ENCODE measurements at places on chromosomes 6 and 20.
A peak's percentile ranks its signal among the peaks of the same experiment; 100 is the strongest.

DNA sequence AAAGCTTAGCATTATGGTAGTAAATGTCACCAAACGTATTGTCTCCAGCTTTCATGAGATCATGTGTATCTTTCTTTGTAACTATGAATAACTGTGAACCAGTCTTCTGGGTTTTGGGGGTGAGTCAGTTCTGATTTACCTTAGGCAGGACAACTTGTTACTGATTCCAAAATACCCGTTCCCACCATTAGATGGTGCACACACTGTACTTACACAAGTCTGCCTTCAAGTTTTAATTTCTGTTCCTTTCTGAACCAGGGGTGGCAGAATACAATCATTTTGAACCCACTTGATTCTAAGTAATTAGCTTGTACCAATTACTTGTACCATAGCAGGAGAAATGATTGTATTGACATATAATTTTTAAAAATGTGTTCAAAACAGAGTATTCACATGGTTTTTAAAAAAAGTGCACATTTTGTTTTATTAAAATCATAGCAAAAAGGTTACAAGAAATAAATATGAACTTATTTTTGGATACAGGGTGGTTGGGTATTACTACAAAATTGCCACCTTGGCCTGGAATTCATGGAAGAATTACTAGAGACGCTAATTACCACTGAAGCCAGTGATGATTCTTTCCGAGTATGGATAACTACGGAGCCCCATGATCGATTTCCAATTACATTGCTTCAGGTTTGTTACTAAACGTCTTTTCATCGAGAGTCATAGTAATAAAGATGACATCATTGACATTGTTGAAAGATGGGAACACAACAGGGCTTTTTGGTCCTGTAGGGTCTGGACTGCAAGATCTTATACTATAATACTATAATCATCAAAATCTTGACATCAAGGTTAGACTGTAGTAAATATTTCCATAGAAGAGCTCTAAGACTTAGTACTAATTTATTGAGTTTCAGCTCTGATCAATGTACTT is 75.2 kb upstream of the GLP1R start:
- DNase-seq: peak; percentile 77

- DNase-seq: no peak
These were observed 1957.5 kb upstream of the DEFB115 start for GRCh38 chr20:29299811-29300578.

- no peak for DNase-seq
These were observed 16.7 kb downstream of the FARS2 start for GRCh38 chr6:5278047-5278446.

DNA sequence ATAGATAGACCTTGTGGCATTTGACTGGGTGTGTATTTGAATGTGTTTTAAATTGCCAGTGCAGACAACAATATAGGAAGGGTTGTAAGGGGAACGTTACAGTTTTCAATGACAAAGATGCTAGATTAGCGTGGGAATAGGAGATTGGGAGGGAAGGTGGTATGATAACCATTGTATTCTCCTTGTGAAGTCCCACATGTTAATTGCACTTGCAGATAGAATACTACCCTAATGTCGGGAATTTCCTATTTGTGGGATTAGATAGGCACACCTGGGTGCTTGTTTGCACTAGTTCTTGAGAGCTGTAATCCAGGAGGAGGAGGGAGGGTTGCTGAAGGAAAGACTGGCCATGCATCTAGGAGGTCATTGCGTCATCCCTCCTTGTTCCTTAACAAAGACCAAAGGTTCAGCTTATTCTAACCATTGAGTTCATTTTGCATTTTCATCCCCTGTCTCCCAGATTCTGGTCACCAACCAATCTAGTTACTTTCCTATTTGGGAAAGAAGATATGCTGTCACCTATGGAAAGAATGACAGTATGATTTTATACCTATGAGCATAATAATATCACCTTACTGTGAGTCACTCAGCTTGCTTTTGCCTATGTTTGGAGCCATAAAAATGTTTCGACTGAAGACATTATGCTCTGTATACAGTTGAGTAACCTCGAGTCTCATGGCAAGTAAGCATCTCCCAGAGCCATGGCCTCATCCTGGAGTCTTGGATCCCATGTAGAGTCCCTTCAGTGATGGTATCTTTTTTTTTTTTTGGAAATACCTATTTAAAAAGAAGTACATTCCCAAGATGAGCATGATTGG is 201.5 kb downstream of the DTNBP1 start:
- no peak for DNase-seq
